ENCODE measurements at places on chromosomes 3 and 15.

DNA sequence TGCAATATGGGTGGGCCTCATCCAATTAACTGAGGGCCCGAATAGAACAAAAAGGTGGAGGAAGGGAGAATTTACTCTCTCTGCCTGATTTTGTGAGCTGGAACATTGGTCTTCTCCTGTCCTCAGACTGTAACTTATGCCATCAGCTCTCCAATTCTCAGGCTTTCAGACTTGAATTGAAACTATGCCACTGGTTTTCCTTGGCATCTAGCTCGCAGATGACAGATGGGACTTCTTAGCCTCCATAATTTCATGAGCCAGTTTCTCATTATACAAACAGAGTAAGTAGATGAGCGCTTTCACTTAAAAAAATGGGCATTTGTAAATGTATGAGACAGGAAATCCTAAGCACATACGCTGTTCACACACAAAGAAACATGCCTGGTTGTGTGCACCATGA, 8.7 kb upstream of the PTX3 start:
- H3K27me3 ChIP-seq, result no peaks in the 10 kb centered on the region
- no peaks in the 10 kb centered on the region for H3K36me3 ChIP-seq
- no peak overlapping the region for H3K4me3 ChIP-seq
- no peak overlapping the region for H3K27ac ChIP-seq
- H3K4me1 ChIP-seq, result no peaks in the 10 kb centered on the region
- no peak for DNase-seq

GRCh38 chr15:38672814-38673670, 108.4 kb upstream of the RASGRP1 start:
- no peaks in the 10 kb centered on the region for H3K4me1 ChIP-seq
- no peaks in the 10 kb centered on the region for H3K27me3 ChIP-seq
- no peak overlapping the region for H3K27ac ChIP-seq
- no peaks in the 10 kb centered on the region for H3K36me3 ChIP-seq
- no peak for DNase-seq

DNA sequence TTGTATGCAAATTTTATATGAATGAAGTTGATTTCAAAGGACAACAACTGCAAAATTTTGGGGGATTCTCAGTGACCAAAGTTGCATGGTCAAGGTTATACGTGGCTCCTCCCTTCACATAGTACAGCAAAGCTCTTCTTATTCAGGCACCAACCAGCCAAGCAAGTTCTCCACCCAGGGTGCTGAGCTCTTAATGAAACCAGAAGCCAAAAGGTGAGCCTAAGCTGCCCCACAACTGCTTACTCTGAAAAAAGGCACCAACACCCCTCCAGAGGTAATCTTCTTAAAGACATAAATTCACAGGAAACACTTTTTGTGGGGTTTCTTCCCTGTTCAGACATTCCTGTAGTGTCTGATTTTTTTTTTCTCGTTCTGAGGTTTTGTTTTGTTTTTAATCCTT, 106.1 kb upstream of the GMNC start:
- H3K27ac ChIP-seq, result no peak overlapping the region
- H3K27me3 ChIP-seq, result no peaks in the 10 kb centered on the region
- H3K36me3 ChIP-seq, result no peaks in the 10 kb centered on the region
- no peaks in the 10 kb centered on the region for H3K4me1 ChIP-seq
- DNase-seq, result no peak

DNA sequence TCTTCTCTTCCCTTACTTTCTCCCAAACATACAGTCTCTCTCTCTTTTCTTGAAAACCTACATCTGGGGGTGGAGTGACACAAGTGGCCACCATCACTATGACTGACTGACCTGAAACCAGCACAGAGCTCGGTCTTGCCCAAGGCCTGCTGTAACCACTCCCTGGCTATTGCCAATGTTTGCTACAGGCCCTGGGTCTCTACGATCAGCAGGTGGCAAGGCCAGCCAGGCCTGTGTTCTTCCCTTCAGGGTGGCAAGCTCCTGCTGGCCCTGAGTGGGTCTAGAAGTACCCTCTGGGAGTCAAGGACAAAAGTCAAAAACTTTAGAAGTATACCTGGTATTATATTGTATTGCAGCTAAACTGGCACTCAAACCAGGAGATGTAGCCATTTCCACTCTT, 140.9 kb upstream of the TGFBR2 start:
- H3K27ac ChIP-seq, result no peak overlapping the region
- no peaks in the 10 kb centered on the region for H3K27me3 ChIP-seq
- no peaks in the 10 kb centered on the region for H3K36me3 ChIP-seq
- H3K4me1 ChIP-seq, result no peaks in the 10 kb centered on the region
- H3K4me3 ChIP-seq, result no peak overlapping the region

GRCh38 chr3:153339065-153339464, 177.0 kb downstream of the RAP2B start:
- H3K27me3 ChIP-seq, result no peaks in the 10 kb centered on the region
- no peak overlapping the region for H3K4me3 ChIP-seq
- no peak for DNase-seq
- no peaks in the 10 kb centered on the region for H3K36me3 ChIP-seq

DNA sequence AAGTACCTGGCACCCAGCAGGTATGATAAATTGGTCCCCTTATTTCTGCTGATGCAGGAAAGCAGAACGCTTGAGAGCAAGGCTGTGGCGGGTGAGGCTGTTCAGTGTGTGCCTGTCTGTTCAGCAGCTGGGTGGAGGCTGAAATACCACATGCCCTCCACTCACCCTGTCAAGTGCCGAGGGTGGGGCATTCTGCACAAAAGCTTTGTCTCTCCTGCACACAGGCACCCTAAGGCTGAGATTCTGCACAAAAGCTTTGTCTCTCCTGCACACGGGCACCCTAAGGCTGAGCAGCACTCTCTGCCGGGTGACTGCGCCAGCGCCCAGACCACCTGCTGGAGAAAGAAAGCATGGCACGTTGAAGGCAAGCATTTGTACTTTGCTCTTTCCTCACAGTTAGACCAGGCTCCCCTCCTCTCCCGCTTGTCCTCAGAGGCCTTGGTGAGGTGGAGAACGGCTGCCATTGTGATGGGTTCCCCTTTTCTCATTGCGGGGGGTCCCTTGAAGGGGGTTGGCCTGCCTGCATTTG, 97.5 kb downstream of the BDH1 start:
- DNase-seq, result no peak
- H3K4me1 ChIP-seq, result no peaks in the 10 kb centered on the region
- H3K27me3 ChIP-seq, result no peaks in the 10 kb centered on the region
- H3K36me3 ChIP-seq, result no peaks in the 10 kb centered on the region
- no peak overlapping the region for H3K27ac ChIP-seq
- no peak overlapping the region for H3K4me3 ChIP-seq

DNA sequence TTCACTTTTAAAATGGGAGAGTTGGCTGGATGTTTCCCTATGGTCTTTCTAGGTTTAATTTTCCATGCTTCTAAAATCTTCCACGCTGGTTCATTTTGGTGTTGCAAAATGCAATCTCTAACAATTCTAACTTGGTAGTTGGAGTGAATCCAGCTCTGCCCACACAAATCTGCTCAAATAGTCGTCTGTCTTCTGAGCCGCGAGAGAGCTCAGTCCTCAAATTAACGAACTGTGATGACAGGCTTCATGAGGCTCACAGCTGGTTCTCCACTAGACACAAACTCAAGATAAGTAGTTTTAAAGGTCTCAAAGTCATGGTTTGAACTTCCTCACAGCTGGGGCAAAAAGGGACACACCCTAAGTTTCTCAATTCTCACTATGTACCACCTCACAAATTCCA, 178.6 kb upstream of the LYSMD4 start:
- DNase-seq, result no peak
- H3K27ac ChIP-seq, result no peak overlapping the region
- H3K27me3 ChIP-seq, result no peaks in the 10 kb centered on the region
- H3K36me3 ChIP-seq, result no peaks in the 10 kb centered on the region
- no peaks in the 10 kb centered on the region for H3K4me1 ChIP-seq

- no peak overlapping the region for H3K4me3 ChIP-seq
- no peak overlapping the region for H3K27ac ChIP-seq
- no peak for DNase-seq
- H3K27me3 ChIP-seq, result no peaks in the 10 kb centered on the region
Measured at GRCh38 chr3:61809879-61810278, 248.5 kb downstream of the PTPRG start.

- no peak for DNase-seq
- H3K36me3 ChIP-seq, result no peaks in the 10 kb centered on the region
- no peak overlapping the region for H3K4me3 ChIP-seq
Measured at GRCh38 chr3:190094160-190094718, 26.5 kb downstream of the P3H2 start.

DNA sequence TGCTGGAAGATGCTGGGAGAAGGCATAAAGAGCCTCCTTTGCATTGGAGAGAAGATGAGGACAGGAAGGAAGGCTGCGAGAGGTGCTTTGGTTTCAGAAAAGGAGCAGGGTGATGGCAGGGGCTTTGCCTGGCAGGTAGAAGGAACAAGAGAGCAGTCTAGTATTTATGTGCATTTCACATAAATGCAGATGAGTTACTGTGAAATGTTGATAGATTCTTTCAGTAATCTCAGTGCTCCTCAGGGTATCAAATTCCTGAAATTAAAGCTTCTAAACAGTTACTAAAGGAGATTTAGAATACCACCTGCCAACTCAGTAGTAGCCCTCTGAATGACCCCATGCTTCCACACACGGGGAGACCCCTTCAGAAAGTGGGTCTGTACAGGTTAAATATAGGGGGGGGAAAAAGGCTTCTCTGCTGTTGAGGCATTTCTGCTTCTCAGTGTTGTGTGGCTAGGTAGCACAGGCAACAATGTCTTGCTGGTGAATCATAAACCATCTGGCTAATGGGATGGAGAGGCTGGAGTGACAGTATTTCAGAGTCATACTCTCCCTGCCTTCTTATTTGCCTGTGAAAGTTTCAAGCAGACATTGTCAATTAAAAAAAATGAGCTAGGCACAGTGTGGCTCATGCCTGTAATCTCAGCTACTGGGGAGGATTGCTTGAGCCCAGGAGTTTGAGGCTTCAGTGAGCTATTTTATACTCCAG, 14.3 kb upstream of the FBXL22 start:
- H3K4me3 ChIP-seq, result no peak overlapping the region
- no peaks in the 10 kb centered on the region for H3K4me1 ChIP-seq
- peaks cover 45% of the 10 kb centered on the region for H3K36me3 ChIP-seq
- H3K27me3 ChIP-seq, result no peaks in the 10 kb centered on the region
- no peak for DNase-seq

- H3K4me3 ChIP-seq, result no peak overlapping the region
- no peak overlapping the region for H3K27ac ChIP-seq
- H3K4me1 ChIP-seq, result no peaks in the 10 kb centered on the region
- H3K36me3 ChIP-seq, result no peaks in the 10 kb centered on the region
- no peaks in the 10 kb centered on the region for H3K27me3 ChIP-seq
- no peak for DNase-seq
Measured at GRCh38 chr3:146813496-146813895, 208.3 kb upstream of the PLSCR5 start.

DNA sequence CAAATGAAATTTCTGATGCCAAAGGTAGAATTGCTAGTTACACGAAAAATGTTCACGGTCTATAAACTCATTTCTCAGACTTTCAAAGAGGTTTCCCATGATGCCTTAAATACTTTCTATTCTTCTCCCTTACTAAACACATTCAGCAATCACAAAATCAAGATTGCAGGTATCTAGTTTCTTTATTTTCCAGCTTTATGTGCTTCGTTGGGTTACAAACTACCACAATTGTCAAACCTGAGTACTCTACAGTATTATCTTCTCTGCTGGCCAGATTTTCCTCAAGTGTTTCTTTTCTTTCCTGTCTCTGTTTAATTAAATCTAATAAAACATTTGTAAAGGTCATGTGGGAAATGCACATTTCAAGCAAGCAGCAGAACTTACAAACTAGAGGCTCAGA, 201.8 kb upstream of the ZNF385D start:
- H3K27me3 ChIP-seq, result no peaks in the 10 kb centered on the region
- H3K4me3 ChIP-seq, result no peak overlapping the region
- H3K27ac ChIP-seq, result no peak overlapping the region
- no peaks in the 10 kb centered on the region for H3K4me1 ChIP-seq

DNA sequence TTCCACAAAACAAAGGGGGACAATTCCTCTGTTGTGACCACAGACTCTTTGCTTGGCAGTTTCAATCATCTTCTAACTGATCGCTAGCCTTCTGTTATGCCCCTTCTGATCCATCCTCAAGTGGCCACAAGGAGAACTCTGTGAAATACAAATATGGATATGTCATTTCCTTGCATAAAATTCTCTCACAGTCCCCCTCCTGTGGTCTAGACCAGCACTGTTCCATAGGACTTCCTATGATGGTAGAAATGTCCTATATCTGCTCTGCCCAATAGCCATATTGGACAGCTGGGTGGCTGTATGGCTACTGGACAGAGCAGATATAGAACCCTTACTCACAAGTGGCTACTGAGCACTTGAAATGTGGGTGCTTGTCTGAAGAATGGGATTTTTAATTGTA, 25.9 kb upstream of the SNRK start:
- H3K4me3 ChIP-seq, result no peak overlapping the region
- H3K4me1 ChIP-seq, result no peaks in the 10 kb centered on the region
- DNase-seq, result no peak

DNA sequence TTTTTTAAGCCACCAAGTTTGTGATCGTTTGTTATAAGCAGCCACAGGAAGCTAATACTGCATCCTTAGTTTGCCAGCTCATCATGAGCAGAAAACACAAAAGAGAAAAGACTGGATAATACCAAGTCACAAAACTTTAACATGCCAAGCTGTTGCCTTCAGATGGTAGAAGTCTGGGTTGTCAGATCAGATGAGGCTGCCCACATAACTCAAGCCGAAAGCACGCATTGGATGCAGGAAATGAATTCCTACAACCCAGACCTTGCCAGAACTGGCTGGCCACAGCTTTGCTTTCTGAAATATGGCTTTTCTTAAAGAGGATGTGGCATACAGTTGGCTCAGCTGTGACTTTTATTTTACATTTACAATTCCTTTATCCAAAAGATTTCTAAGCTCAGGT, 118.3 kb upstream of the NEO1 start:
- DNase-seq, result no peak
- H3K4me3 ChIP-seq, result no peak overlapping the region
- no peak overlapping the region for H3K27ac ChIP-seq
- no peaks in the 10 kb centered on the region for H3K27me3 ChIP-seq

DNA sequence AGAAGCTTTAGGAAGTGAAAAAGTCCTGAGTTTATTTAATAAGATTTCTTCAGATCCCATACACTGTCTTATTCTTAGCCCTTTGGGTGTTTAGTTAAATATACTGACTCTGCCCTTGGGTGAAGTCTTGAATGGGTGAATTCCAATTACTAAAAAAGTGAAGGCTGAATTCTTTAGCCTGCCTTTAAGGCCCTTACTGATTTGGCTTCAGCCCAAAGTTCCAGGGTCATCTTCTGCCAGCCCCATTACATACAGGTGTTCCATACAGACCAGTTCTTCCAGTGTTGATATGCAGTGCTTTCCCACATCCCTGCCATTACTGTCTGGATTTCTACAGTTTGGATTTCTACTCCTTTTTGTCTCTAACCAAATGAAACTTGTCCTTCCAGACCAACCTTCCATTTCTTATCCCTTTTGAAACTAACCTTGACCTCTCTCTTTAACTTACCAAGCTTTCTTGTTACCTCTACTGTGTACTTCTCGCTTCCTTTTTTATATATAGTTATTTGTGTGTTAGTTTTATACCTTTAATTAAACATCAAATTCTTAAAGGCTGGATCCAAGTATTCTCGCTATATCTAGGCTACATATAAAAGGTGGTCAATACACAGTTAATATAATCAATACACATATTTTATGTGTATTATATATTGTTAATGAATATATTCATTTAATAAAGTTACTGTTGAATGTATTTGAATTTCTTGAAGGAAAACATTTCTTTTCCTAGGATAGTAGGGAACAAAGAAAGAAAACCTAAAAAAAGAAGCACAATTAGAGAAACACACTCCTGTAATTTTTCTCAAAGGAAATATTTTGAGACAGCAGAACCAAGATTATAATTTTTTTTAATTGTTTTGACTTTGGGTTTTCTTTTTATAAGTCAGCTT, 15.0 kb downstream of the MBNL1 start:
- peaks cover 53% of the 10 kb centered on the region for H3K4me1 ChIP-seq
- no peak overlapping the region for H3K27ac ChIP-seq
- H3K36me3 ChIP-seq, result no peaks in the 10 kb centered on the region
- H3K4me3 ChIP-seq, result no peak overlapping the region
- no peak for DNase-seq
- no peaks in the 10 kb centered on the region for H3K27me3 ChIP-seq

All from tibial nerve (tissue), 4 donors.